Stimulated activated CD8-positive, alpha-beta memory T cell treated with anti-CD3 and anti-CD28 coated beads, Interleukin-15, amount 100 ng/mL, for 4 hours (primary cell): ENCODE measurements at places on chromosomes 13 and 19.

GRCh38 chr13:30857018-30857417, 49.1 kb upstream of the MEDAG start:
- DNase-seq = no peak

DNA sequence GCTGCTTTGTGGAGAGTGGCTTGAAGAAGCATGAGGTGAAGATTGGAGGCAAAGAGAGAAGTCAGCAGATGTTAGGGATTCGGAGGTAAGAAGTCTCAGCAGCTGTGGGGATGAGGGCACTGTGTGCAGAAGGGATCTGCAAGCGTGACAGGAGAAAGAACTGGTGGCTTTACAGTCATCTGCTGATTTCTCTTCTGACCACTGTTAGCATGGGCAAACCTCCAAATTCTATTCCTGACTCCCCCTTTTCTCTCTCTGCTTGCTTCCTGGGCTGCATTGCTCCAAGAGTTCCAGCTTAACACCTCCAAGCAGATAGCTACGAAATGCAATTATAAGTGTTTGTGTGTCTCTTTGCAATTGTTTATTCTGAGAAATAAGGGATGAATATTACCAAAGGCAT, 159.6 kb downstream of the GGACT start:
- no peak for DNase-seq

DNA sequence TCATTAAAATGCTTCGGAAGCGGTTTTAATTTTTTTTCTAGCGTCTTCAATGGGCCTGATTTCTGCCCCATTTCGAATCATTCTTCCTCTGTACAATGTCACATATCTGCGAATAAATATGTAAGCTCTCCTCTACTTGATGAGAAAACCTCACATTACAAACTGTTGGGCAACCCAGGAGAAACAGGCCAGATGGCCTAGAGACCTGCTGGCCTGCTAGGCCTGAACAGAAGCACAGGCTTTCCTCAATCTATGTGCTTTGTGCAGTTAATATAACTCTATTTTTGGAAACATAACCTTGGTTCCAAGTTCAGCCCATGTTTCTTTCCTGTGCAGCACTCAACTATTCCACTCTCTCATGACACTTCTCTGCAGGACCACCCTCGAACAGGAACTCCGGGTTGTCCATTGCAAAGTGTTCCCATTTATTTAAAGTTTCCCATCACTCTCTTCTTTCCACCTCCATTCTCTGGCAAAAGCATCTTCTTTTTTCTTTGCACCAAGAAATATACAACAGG, 42.0 kb downstream of the DCLK1 start:
- DNase-seq = no peak

DNA sequence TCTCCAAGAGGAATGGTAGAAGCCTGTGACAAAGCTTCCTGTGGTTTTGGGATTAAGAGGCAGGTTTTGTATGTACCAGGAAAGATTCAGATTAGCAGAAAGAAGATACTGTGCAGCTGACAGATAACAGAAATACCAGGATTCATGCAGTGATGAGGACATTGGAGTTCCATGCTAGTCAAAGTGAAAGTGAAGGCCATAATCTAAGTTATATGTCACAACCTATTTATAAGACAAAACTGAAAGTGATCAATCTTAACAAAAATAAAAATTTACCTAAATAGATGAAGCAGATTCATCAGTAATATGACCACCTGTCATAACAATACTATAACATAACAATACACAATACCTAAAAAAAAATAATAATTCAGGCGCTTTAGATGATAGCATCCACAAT, 1305.2 kb upstream of the PCDH9 start:
- no peak for DNase-seq

DNA sequence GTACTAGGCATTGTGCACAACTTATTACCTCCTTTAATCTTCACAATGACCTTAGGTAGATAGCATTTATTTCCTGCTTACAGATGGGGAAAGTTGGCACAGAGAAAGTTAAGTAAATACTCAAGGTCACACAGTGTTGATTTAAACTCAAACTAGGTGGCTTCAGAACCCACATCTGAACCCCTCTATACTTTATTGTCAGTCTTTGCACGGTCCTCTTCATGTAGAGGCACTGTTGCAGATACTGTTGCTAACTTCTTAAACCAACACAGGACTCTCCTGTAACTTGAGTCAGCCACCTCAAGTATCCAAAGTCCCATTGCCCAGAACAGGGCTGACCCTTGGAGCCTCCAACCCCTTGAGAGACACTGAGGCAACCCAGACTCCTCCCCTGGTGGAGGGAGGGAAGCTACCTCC, 48.8 kb downstream of the FRY start:
- no peak for DNase-seq

- DNase-seq = no peak
These were observed 86.3 kb downstream of the LRCH1 start for GRCh38 chr13:46639033-46639981.

GRCh38 chr19:55777528-55777927, 8.6 kb downstream of the RFPL4AL1 start:
- no peak for DNase-seq

GRCh38 chr19:35755550-35756376, 1.1 kb downstream of the HSPB6 start:
- DNase-seq = no peak

DNA sequence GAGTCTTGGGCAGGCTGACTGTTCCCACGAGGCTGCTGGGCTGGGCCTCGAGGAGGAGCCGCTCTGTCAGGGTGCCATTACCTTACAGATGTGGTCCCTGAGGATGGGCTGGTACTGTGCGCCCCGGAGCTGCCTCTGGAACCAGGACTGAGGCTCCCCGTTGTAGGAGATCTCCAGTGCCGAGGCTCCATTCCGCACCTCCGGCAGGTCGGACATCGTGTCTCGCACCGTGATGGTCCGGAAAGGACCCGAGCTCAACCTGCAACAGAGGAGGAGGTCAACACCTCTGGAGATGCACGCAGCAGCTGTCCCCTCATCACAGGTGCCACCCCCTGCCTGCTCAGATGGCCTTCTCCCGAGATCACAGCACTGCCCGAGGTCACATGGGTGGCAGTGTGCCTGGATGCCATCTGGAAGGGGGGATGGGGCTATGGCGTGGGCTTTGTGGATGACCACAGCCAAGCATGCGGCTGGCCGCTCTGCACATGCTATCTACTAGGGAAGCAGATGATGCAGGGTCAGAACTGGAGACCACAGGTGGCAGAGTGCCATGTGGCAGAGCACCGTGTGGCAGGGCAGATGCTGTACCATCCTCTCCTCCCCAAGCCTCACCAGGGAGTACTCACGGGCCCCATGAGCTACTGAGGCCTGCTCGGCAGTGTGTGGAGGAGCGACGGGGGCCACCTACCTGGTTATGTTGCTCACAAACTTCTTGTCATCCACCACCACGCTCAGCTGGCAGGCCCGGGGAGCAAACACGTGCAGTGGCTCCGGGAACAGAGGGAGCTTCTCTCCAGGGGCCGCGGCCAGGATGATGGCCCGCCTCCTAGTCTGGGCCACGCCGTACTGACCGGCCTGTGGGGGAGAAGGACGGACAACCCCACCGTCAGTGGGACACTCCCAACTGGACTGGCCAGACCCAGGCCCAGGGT, 18.3 kb upstream of the EIF3G start:
- DNase-seq = no peak

DNA sequence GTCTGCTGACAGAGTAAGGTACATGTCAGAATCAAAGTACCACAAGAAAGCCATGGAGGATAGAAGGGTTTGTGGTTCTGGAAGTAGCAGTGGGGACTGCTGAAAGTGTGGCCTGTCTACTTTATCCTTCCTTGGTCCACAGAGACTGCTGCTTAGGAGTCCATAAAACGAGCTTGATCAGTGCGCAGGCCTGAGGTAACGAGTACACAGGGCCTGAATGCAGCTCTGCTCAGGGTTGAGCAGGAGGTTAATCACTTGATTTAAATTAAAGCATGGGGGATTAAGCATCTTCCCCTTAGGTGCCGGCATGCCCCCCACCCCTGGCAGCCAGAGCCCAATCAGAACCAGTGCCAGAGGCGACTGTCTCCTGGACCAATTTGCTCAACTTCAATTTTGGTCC, 34.9 kb upstream of the WASF3 start:
- no peak for DNase-seq

GRCh38 chr13:54034047-54034446, 1005.4 kb downstream of the OLFM4 start:
- no peak for DNase-seq

DNA sequence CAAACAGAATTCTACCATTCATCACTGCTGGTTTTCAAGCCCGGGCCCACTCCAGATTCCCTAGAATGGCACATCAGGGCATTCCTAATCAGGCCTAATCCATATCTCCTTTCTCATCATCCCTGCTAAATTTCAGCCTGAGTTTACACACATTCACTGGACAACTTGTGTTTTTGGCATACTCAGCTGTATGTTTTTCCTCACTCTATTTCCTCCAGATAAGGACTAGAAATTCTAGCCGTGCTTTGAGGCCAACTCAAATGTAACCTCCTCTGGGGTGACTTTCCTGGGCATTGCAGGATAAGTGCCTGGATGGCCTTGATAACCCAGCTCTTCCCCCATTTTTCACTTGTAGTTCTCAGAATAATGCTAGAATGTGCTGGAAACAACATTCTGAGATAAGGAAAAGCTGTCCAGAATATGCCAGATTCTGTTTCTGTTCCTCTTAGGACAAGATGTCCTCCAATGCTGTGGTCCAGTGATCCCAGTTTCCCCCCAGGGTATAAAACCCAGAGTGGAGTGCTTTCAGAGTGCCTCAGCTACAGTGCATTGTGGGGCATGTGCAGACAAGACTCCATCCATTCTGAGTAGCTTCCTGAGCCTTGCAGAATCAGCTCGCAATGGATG, 66.9 kb upstream of the CLDN10 start:
- no peak for DNase-seq

DNA sequence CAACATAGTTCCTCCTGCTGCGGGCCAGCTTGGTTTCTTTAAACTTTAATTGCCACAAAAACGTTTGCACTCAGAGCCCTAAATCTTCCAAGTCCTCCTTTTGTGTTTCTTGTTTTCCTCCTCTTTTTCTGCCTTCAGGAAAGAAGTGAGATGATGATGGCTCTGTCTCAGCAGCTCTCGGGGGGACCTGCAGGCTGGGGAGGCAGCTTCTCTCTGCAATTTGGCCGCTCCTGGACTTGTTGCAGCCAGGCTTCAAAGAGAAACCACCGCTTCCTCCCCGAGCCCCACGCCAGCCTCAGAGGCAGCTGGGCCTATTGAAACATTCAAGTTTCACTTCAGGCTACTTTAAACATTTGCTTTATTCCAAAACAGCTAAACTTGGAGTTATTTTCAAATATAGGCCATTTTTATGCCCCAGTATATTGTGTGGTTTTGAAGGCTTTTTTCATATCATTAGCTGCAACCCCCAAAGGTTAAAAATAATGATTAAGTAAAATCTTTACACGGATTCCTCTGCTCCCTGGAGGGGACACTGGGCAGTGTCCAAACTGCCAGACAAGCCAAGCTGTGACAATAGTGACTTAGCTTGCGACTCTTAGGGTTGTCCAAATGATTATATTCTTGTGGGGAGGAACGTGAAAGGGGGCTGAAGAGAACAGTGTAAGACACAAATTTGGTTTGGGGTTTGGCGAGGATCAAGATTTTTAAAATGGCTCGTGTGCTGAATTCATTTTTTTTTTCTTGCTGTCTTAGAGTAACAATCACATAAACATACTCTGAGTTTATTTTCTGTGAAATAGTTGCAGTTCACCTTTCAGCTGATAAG, 330.8 kb downstream of the DLEU7 start:
- DNase-seq = peak; percentile 21
